SK-N-SH (cell line): ENCODE measurements at places on chromosomes 2 and 18. TPM values are rescaled to one million over a fixed set of nuclear protein-coding genes. Genes with fewer than 3 reads are reported as not detected.

DSG2 gene
- polyA plus RNA-seq = not detected in 2 replicates

OTOS gene
- not detected in 2 replicates for polyA plus RNA-seq

DNAJC5G gene
- polyA plus RNA-seq = 0.18 TPM in 1 of 2 replicates, not detected in the other

CRYGC gene
- 0.21 and 0.31 TPM in 2 replicates for polyA plus RNA-seq

ELP2 gene
- 38.3 and 48.5 TPM in 2 replicates for polyA plus RNA-seq

SERPINB3 gene
- 0.07 TPM in 1 of 2 replicates, not detected in the other for polyA plus RNA-seq

ZNF385B gene
- 0.15 and 0.16 TPM in 2 replicates for polyA plus RNA-seq

WNT10A gene
- polyA plus RNA-seq = 0.02 TPM in 1 of 2 replicates, not detected in the other

ABCB11 gene
- polyA plus RNA-seq = not detected in 2 replicates

MAP3K20 gene
- polyA plus RNA-seq = 8.5 and 12.2 TPM in 2 replicates

ABCG5 gene
- polyA plus RNA-seq = not detected in 2 replicates

AQP12B gene
- not detected in 2 replicates for polyA plus RNA-seq

ZAP70 gene
- polyA plus RNA-seq = 0.05 and 0.08 TPM in 2 replicates

DNA sequence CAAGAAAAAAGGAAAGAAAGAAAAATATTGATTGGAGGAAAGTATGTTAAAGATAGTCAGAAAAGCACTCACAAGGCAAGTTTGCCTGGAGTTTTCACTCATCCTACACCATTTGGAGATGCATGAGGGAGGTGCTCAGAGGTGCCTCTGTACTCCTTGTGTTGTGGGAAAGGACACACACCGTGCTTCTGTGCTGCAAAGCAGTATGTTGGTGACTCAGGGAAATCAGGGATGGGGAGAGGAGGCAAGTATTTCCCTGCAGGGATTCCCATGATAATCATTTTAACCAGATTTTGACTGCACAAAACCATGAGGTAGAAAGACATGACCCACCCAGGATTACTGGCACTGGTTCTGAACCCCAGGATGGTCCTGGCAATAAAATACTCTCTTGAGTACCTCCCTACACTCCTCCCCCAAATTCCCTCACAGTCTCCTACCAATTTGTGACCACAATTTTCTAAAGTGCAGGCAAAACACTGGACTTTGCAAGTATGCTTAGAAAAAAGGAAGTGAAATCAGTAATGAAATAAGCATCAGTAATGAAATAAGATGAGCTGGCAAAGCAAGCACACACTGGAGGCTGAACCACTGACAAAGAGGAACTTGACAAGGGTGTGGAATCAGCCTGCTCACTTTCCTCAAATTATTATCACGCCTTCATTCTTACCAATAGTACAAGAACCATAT is 155.5 kb upstream of the ACVR2A start:
- H3K4me3 ChIP-seq = no peak overlapping the region
- H3K36me3 ChIP-seq = no peaks in the 10 kb centered on the region
- no peaks in the 10 kb centered on the region for H3K27me3 ChIP-seq
- no peak for DNase-seq
- no peak overlapping the region for H3K27ac ChIP-seq
- H3K4me1 ChIP-seq = no peaks in the 10 kb centered on the region

- no peaks in the 10 kb centered on the region for H3K27me3 ChIP-seq
- no peak overlapping the region for H3K27ac ChIP-seq
- H3K4me1 ChIP-seq = peaks cover 3% of the 10 kb centered on the region; the same call in 1 of the 2 replicates
- no peak overlapping the region for H3K4me3 ChIP-seq
- DNase-seq = peak; percentile 9
- no peaks in the 10 kb centered on the region for H3K36me3 ChIP-seq
Measured at GRCh38 chr18:9058406-9058805, 44.1 kb upstream of the NDUFV2 start.

GRCh38 chr18:74946646-74947375 is 262.1 kb downstream of the PTGR3 start:
- H3K27ac ChIP-seq = no peak overlapping the region; the same call in 1 of the 2 replicates
- H3K4me1 ChIP-seq = peaks cover 3% of the 10 kb centered on the region
- H3K4me3 ChIP-seq = no peak overlapping the region
- no peaks in the 10 kb centered on the region for H3K36me3 ChIP-seq

DNA sequence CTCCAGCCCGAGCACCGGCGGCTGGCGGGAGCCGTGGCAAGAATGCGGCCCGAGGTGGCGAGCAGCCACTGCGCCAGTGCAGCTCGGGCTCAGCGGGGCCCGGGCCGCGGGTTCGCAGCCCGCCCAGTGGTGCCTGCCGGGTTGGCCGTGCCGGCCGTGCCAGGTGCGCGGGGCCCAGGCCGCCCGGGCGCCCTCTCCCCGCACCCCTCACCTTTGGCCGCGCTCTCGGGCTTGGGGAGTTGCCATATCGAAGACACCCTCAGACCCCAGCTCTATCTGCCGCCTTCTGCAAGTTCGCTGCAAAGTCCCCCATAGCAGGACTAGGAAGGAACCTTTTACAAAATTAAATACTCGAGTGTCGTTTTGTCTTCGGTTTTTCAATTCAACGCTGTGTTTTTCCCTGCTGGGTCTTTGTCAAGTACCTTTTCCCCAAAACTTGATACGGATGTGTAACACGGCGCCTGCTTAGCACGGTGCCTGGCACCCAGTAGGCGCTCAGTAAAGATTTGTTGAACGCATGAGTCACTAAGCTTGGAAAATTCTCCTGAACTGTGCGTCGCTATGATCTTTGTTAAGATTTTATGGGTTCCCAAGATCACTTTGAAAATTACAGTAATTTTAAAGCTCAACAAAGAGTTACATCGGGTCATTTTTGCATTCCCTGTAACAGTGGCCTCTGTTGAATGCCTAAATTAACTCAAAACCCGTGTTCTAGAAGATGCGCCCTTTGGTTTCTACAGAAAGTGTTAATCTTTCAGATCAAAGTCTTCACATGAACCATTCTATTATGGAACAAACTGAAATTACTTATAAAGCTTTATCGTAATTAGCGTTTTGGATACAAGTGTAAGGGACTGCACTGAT is 750 bp downstream of the STRADB start:
- H3K27me3 ChIP-seq = no peaks in the 10 kb centered on the region
- H3K4me1 ChIP-seq = peaks cover 13% of the 10 kb centered on the region
- H3K36me3 ChIP-seq = peaks cover 16% of the 10 kb centered on the region; the same call in 1 of the 2 replicates
- H3K4me3 ChIP-seq = peak overlapping the region; percentile 98

GRCh38 chr2:26917135-26917836 is 53.2 kb upstream of the MAPRE3 start:
- no peak overlapping the region for H3K4me3 ChIP-seq
- H3K4me1 ChIP-seq = peaks cover under 1% of the 10 kb centered on the region; the same call in 1 of the 2 replicates
- peaks cover 32% of the 10 kb centered on the region; the same call in 1 of the 2 replicates for H3K27me3 ChIP-seq
- no peaks in the 10 kb centered on the region for H3K36me3 ChIP-seq

DNA sequence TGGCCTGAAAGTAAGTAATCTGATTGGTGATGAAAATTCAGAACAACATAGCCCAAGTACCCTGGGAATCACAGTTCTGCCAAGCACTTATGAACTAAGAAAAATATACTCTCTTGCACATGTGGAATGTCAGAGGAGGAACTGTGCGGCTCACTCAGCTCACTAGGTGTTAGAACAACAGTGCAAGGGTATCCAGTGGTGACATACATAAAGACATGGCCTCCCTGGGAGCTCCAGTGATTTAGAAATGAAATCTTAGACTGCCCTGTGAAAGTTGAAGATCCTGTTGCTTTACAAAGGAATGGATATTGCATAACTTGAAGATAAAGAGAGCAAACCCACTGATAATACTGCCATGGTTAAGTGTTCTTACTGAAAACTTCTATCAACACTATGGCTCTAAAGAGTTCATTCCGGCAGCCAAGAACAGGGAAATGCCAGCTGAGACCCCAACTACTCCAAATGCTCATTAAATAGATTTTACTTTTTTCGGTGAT is 246.2 kb downstream of the ARHGAP15 start:
- H3K27me3 ChIP-seq = no peaks in the 10 kb centered on the region
- no peaks in the 10 kb centered on the region for H3K36me3 ChIP-seq
- H3K4me3 ChIP-seq = no peak overlapping the region
- no peaks in the 10 kb centered on the region for H3K4me1 ChIP-seq
- H3K27ac ChIP-seq = no peak overlapping the region

DNA sequence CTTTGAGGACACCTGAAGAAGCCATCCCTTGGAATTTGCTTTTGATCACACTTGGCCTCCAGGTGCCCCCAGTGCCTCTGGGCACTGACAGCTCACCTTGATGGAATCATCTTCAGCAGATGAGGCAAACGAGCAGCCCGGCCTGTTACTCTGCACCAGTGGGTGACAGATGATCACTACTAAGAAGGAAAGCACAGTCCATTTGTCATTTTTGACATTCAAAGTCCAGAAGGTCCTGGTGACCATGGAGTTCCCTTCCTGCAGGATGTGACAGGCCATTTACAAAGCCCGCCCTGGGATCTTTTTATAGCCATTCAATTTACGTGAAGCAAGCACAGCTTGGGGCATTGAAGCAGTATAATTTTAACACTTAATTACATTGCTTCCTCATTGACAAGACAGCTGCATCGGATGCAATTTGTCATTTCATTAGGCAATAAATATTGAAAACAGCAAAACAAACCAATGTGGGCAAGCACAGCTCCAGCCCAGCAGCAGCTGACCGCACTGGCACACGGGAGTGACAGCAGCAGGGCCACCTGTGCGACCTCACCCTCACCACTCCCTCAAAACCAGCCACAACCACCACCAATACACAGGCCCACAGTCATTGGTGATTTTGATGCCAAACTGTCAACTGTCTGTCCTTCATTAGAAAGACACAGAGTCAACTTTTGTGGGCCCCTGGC is 76.0 kb upstream of the SLC66A3 start:
- H3K27ac ChIP-seq = no peak overlapping the region
- no peaks in the 10 kb centered on the region for H3K36me3 ChIP-seq
- no peaks in the 10 kb centered on the region for H3K27me3 ChIP-seq
- DNase-seq = no peak
- H3K4me1 ChIP-seq = no peaks in the 10 kb centered on the region

DNA sequence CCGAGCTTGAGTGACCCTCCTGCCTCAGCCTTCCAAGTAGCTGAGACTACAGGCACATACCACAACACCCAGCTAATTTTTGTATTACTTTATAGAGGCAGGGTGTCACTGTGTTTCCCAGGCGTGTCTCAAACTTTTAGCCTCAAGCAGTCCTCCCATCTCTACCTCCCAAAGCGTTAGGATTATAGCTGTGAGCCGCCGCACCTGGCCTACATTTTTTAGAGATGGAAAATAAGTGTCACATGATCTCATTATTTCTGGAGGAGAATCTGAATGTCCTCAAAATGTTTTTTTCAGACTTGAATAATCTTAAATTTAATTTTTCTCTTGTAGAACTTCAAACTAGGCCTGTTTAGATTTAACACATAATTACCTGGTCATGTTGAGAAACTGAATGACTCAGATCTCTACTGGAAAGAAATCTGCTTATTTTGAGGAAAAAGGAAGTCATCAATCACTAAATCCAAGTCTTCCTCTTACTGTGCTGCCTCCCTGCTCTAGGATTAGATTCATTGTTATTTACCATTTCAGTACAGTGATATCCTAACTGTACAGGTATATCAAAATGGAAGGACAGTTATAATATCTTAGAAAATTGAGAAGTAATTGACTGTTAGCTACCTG is 92.4 kb downstream of the COX7A2L start:
- H3K4me3 ChIP-seq = no peak overlapping the region
- no peak overlapping the region for H3K27ac ChIP-seq
- peaks cover 38% of the 10 kb centered on the region for H3K36me3 ChIP-seq

- H3K27ac ChIP-seq = peak overlapping the region; percentile 64; the same call in 1 of the 2 replicates
- no peaks in the 10 kb centered on the region for H3K36me3 ChIP-seq
- peak; percentile 11 for DNase-seq
- H3K4me3 ChIP-seq = no peak overlapping the region
- H3K27me3 ChIP-seq = no peaks in the 10 kb centered on the region
- H3K4me1 ChIP-seq = peaks cover 42% of the 10 kb centered on the region; the same call in 1 of the 2 replicates
Measured at GRCh38 chr2:133503927-133504326, 64.3 kb downstream of the NCKAP5 start.

- H3K27ac ChIP-seq = peak overlapping the region; percentile 76
- peaks cover 35% of the 10 kb centered on the region for H3K36me3 ChIP-seq
- H3K4me3 ChIP-seq = peak overlapping the region; percentile 90
- no peak for DNase-seq
- no peaks in the 10 kb centered on the region for H3K27me3 ChIP-seq
Measured at GRCh38 chr2:66437109-66437690, 2.3 kb downstream of the MEIS1 start.

DNA sequence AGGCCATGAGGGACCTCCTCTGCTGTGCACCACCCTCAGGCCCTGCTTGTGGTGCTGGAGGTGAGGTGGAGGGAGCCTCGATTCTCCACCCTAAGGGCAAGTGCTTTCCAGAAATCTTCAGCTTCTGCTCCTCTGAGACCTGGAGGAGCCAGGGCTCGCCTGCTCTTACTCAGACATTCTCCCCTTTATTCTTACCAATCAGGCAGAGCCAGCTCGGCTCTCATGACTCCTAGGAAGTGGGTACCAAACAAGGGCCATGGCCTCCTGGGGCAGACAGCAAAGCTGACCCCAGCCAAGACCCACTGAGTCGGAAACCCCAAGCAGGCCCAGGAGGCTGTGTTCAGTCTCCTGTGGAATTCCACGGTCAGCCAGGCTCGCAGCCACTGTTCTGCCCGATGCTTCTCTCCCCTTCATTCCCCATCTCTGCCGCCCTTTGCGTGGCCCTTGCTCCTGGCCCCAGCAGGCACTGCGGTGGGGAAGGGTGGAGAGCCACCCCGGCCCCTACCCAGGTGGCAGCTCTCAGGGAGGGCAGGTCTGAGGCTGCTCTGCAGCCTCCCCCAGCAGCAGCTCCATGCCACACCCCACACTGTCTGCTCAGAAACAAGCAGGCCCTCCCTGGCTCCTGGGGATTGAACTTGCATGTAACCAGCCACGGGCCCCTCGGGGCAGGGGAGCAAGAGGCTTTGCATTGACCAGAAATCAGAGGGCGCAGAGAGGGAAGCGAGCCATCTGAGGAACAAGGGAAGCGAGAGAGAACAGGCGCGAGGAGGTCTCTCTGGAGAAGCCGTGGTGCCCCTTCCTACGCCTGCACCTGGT is 24.0 kb downstream of the HS1BP3 start:
- H3K36me3 ChIP-seq = peaks cover 22% of the 10 kb centered on the region; the same call in 1 of the 2 replicates
- no peak overlapping the region for H3K27ac ChIP-seq
- no peak overlapping the region for H3K4me3 ChIP-seq

DNA sequence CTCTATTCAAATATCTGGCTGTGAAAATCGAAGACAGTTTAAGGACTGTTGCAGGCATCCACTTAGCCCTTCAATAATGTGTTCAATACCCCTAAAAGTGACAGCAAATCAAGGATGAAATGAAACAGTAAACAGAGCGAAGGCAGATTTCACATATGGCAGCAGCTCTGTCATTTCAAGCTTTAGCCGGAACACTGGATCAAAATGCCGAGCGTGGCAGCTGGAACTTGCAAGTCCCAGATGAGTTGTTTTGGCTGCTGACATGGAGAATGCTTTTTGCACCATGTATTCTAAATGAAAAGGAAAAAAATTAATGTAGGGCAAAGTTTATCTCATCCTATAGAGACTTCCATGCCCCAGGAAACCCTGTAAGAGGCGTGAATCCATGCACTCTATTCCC is 18.0 kb downstream of the LRRC30 start:
- H3K27ac ChIP-seq = no peak overlapping the region
- no peaks in the 10 kb centered on the region for H3K27me3 ChIP-seq
- no peak for DNase-seq
- no peak overlapping the region for H3K4me3 ChIP-seq
